Activated CD4-positive, alpha-beta T cell treated with anti-CD3 and anti-CD28 coated beads, Interleukin-2, amount 50 U/mL, for 24 hours (primary cell): ENCODE measurements at places on chromosomes 1 and 21.

DNA sequence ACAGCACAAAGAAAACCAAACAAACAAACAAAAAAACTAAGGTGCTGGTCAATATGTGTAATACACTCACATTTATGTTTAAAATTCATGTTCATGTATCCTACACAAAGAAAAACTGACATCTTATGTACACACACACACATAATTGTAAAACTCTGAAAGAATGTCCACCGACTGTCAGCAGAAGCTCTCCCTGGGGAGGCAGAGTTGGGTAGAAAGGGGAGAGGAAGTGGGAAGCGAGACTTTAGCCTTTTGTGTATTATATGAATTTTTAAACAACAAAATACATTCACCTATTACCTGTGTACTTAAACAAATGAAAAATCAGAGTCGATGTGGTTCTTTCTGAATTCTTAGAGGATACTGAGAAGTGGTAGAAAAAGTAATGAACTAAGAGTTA is 88.3 kb downstream of the ABCA4 start:
- DNase-seq, result no peak

DNA sequence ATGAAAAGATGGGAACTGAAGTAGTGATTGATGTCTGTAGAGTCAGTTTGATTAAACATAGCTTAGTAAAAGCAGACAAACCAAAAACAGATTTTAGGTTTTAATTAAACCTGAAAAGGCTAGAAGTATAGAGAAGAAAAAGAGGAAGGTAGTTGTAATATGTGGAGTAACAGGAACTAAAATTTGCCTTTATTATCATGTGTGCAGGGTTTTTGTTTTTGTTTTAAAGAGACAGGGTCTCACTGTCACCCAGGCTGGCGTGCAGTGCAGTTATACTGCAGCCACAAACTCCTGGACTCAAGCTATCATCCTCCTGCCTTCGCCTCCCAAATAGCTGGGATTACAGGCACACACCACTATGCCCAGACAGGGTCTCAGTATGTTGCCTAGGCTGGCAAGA is 6.0 kb downstream of the TOR1AIP1 start:
- DNase-seq, result no peak

DNA sequence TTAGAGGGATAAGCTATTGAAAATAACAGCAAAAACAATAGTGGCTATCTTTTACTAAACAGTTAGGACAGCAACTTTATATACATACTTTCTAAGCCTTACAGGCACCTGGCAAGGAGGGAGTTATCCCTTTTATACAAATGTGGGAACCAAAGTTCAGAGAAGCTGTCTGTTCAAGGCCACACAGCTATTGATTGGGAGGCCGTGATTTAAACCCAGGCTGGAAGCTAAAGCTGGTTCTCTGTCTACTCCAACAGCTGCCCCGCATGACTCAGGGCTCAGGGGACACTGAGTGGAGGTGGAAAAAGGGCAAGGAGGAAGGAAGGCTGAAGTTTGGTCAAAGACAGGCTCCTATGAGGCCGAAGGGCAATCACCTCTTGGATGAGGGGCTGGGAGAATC is 26.7 kb downstream of the KCNA2 start:
- DNase-seq, result no peak

- DNase-seq, result no peak
These were observed 10.6 kb upstream of the PKN2 start for GRCh38 chr1:88673446-88673845.

DNA sequence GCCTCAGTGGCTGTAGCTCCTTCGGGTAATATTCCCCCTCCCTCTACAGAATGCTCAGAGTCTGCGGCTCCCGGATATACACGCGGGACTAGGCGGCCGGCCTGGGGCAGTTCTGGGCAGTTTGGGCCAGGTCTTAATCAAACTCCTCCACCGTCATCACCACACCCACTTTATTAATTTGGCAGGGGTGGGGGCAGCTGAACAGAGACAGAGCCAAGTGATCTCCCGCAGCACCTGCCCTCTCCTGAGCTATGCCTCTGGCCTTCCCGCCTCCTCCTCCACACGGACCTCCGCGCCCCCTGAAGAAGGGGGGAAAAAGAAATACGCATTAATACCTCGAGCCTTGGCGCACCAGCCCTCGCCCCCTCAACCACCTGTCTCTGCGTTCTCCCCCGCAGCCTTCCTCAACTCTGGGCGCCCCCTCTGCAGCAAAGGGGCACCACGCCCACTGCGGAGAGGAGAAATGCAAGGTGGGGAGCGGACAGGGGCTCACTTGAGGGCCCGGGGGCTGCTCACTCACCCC is 42.6 kb downstream of the CD34 start:
- DNase-seq, result peak; percentile 18

- no peak for DNase-seq
These were observed 3.0 kb downstream of the ATP2B4 start for GRCh38 chr1:203629507-203630082.

DNA sequence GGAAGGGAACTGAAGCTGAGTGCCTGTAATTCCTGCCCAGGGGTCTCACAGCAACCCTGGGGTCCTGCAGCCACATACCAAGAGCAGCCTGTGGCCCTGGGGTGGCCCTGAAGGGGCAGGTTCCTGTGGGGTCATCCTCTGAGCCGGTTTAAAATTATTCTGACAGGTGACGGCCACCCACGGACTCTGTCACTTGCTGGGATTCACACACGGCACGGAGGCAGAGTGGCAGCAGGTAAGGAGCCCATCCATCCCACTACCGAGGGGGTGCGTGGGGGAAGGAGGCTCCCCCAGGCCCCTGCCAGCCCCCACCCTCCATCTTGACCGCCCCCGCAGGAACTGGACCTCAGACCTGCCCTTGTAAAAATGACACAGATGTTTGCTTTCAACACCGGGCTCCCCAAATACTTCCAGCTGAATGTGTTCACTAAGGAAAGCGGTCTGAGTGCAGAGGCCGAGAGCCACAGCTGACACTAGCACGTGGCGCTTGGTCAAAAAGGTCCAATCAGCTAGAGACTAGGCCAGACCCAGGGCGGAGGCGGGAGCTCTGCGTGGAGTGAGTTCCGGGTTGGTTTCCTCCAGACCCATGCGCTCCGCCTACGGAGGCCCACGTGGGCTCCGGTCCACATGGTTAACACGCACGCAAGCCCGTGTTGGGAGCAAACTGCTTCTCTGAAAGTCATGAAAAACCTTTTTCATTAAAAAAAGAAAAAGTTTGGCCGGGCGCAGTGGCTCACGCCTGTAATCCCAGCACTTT is 10.0 kb downstream of the YBEY start:
- peak; percentile 27 for DNase-seq

GRCh38 chr1:184366997-184367396 is 19.8 kb upstream of the C1orf21 start:
- DNase-seq, result no peak
